Activated naive CD4-positive, alpha-beta T cell treated with anti-CD3 and anti-CD28 coated beads, Interleukin-2, amount 50 U/mL, for 16 hours (primary cell): ENCODE measurements at places on chromosomes 5 and 9.

- DNase-seq: no peak
Measured at GRCh38 chr5:163809473-163809872, 304.1 kb downstream of the MAT2B start.

DNA sequence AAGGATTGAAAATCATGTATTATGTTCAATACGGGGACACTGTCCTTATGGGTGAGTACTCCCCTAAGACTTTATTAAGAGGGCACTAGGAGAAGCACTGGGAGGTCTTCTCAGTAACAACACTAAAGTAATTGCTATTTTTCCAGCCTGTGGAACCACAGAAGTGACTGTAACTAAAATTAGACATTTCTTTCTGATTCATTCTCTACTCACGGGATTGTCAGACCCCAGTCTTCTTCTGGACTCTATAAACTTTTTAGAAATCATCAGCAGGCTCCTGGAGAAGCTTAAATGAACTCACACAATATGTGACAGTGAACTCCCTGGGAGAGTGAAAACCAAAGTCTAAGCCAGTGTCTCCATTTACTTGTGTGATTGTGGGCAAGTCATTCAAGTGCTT is 14.5 kb downstream of the TLR4 start:
- no peak for DNase-seq

- no peak for DNase-seq
Measured at GRCh38 chr5:73446631-73447529, 1.7 kb downstream of the FOXD1 start.

DNA sequence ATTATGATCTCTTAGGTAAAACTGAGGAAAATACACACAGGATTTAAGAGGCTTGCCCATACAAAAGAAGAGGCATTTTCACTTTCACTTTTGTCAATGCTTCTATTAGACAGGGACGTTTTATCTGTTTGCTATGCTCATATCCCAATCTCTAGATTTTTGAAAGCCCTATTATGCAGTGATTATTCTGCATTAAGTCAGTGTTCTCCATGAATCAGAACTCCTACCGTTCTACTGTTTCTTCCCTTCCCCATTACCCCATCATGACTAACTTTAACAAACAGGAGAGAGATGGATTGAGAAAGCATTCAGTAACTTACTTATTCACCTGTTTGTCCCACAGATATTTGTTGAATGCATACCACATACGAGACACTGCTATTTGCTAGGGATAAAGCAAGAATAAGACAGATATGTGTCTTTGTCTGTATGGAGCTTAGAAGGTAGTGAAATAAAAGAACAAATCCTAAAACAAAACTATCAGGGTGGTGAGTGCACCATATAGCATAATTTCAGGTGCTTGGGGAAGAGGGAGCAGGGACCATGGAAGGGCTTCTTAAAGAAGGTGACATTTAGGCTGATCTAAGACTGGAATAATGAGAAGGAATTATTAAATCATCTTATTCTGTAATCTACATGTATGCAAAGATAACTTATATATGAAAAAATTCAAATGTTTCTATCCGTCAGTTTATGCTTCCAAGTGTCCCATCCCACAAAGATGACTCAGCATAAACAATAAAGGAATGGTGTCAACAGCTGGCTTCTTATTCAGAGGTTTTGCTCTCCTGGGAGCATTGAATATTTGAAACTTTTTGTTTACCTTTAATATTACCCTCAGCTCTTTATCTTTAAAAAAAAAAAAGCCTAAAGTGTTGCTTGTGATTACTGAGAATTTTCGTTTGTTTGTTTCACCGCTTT is 328.1 kb downstream of the HINT1 start:
- no peak for DNase-seq

DNA sequence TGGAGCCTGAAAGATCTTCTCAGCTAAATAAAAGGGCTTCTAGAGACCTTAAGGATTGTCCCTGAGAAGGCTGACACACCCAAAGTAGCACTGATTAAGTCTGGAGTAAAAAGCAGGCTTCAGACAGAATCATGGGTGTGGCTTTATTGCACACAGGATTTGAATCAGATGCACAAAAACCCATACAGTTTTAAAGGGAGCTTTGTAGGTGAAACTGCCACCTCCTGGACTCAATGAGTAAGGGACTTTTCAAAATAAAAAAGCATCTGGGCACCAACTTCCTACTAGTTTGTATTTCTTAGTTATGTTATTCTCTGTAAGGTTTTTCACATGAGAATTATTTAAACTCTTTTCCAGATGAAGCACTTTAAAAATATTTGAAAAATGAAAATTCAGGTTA is 129.4 kb downstream of the EDIL3 start:
- no peak for DNase-seq

GRCh38 chr5:122499585-122499984 is 187.5 kb downstream of the SNCAIP start:
- no peak for DNase-seq

DNA sequence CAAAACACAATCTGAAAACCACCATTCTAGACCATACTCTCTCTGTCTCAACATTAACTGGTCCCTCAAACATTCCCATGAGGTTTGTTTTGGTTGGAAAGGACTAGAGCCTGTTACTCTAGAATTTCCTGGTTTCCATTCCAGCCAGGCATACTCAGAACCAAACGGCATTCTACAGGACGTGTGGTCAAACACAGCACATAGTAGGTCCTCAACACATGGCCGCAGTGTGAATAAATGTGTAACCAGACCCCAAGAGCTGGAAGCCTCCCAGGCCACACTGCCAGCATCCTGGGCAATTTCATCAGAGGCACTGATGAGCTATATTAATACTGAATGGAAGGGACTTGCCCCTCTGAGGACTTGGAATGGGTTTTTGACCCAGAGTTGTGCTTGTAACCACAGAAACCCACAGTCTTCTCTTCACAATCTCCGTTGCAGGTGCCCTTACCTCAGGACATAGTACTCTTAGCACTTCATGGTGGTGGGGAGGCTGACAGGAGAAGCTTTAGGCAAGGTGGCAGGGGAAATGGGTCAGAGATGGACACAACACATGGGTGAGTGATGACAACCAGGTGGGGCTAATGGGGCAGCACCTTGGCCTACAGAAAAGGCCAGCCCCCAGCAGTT is 66.0 kb downstream of the ZNF366 start:
- no peak for DNase-seq

DNA sequence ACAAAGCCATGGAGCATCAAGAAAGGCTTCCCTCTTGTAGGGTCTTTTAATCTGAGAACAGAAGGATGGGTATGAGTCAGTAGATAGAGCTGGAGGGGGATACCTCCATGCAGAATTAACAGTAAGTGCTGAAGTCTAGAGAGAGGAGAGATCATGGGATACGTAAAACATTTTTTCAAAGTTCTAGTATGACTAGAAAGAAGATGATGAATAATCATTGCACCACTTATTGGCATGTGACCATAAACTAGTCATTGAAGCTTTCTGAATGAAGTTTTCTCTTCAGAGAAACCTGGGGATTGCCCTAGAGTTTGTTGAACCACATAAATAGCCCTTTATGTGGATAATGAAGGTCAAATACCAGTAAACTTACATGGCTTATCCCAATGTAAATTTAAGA is 48.6 kb upstream of the PTPRD start:
- no peak for DNase-seq

- DNase-seq: no peak
Measured at GRCh38 chr5:62343428-62343827, 37.4 kb downstream of the KIF2A start.

DNA sequence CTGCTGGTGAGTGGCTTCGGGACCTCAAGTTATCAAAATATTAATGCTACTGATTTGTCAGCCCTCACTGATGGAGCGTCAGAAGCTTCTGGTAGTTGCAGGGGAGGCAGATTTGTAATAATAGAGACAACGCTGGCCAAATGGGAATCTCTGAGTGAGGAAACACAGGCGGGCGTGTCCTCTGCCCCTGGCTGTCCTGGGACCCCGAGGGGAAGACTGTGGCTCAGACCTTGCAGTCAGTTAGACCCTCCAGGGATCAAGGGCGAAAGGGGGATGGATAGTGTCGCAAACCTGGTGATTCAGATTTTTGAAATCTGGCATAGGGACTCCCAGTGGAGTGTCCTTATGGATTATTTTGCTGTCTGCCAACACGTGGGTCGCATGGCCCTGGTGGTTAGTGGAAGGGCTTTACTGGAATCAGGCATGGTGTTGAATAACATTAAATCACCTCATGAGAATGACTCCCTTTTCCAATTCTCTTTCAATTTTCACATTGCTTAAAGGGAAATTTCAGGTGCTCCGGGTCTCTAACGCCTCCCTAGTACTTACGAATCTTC is 35.1 kb upstream of the NTNG2 start:
- DNase-seq: no peak
